ENCODE measurements at places on chromosomes 7 and 10. TPM values are rescaled to one million over a fixed set of nuclear protein-coding genes. Genes with fewer than 3 reads are reported as not detected.

GNAT3 gene
- not detected for total RNA-seq

DNA sequence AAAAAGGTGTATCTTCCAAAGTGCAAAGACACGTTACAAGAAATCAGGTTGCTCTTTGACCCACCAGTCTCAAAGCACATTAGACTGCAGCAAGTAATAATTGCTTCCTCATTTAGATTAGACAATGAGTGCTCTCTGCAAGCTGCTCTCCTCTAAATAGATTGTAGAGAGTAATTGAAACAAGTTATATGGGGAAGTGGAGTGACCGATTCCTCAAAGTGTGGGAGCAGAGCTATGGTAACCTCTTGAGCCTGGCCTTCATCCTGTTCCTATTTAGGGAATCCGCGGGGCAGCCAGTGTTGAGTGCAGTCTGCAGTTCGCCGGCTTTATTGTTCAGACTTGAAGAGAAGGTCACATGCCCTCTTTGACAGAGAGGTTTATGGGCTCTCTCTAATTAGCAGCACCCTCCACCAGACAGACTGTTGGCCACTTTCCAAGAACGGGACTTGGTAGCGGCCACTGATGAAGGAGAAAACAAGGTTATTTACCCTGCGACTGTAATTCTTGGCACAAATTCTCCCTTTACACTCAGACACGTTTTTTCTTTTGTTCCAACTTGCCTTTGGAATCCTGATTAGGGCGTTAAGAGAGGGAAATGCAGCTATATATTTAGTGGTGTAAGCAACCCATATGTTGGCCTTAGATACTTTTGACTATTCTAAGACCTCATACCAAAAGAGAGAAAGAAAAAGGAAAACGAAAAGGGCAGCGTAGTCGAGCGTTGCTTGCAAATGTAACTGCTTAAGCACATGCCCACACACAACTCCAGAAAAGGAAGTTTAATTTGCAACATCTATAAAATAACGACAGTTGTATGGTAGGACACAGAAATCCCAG lies 107.5 kb downstream of the REEP3 start:
- DNase-seq, result peak; percentile 74
- peaks cover 28% of the 10 kb centered on the region for H3K4me1 ChIP-seq
- H3K27me3 ChIP-seq, result no peaks in the 10 kb centered on the region
- no peaks in the 10 kb centered on the region for H3K36me3 ChIP-seq
- H3K4me3 ChIP-seq, result peak overlapping the region; percentile 65

DNA sequence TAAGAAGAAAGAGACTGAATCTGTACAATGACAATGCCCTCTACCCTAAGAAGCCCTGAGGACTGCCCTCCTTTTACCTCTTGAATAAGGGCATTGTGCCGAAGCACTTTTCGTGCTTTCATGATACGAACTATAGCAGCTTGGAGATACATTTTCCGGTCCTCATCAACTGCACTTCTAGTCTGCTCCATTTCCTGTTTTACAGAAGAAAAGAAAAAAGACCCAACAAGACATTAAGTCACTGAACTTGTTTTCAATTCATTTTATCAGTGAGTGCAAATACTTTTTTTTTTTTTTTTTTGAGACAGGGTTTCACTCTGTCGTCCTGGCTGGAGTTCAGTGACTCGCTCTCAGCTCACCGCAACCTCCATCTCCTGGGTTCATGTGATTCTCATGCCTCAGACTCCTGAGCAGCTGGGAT lies 78.4 kb downstream of the CUL2 start:
- no peak overlapping the region for H3K27ac ChIP-seq
- H3K4me3 ChIP-seq, result no peak overlapping the region
- H3K4me1 ChIP-seq, result no peaks in the 10 kb centered on the region
- DNase-seq, result no peak
- peaks cover 50% of the 10 kb centered on the region for H3K36me3 ChIP-seq
- no peaks in the 10 kb centered on the region for H3K27me3 ChIP-seq

- no peak for DNase-seq
- H3K4me1 ChIP-seq, result no peaks in the 10 kb centered on the region
- H3K4me3 ChIP-seq, result no peak overlapping the region
- no peaks in the 10 kb centered on the region for H3K27me3 ChIP-seq
- H3K27ac ChIP-seq, result no peak overlapping the region
- H3K36me3 ChIP-seq, result no peaks in the 10 kb centered on the region
Observed at GRCh38 chr10:66983475-66983818, 57.6 kb downstream of the LRRTM3 start.

- peak overlapping the region; percentile 92 for H3K27ac ChIP-seq
- peaks cover 13% of the 10 kb centered on the region for H3K4me1 ChIP-seq
- H3K27me3 ChIP-seq, result no peaks in the 10 kb centered on the region
- H3K36me3 ChIP-seq, result no peaks in the 10 kb centered on the region
- peak; percentile 99 for DNase-seq
Observed at GRCh38 chr7:66493235-66494205, 135.2 kb upstream of the KCTD7 start.

GRCh38 chr7:74454021-74454924 lies 567 bp downstream of the GTF2IRD1 start:
- no peak overlapping the region for H3K27ac ChIP-seq
- DNase-seq, result no peak
- H3K4me3 ChIP-seq, result peak overlapping the region; percentile 47
- no peaks in the 10 kb centered on the region for H3K36me3 ChIP-seq
- H3K4me1 ChIP-seq, result peaks cover 21% of the 10 kb centered on the region

- H3K36me3 ChIP-seq, result no peaks in the 10 kb centered on the region
- H3K27me3 ChIP-seq, result no peaks in the 10 kb centered on the region
- no peak for DNase-seq
- H3K27ac ChIP-seq, result no peak overlapping the region
- no peak overlapping the region for H3K4me3 ChIP-seq
Observed at GRCh38 chr7:122543166-122543565, 155.8 kb downstream of the RNF133 start.

ZNF316 gene
- total RNA-seq, result 72.6 TPM

- peaks cover 34% of the 10 kb centered on the region for H3K4me1 ChIP-seq
- H3K4me3 ChIP-seq, result peak within 1 kb of the TSS; percentile 89
- peaks cover 35% of the 10 kb centered on the region for H3K27me3 ChIP-seq
- peaks cover 14% of the 10 kb centered on the region for H3K36me3 ChIP-seq
- DNase-seq, result peak; percentile 98
Observed at GRCh38 chr10:102420714-102421506, at the start of gene FBXL15. Gene FBXL15, plus strand, starts transcription at chr10:102420836. Its CDS starts 294 bp downstream, at chr10:102421130.

PRR15 gene
- total RNA-seq, result not detected

DNA sequence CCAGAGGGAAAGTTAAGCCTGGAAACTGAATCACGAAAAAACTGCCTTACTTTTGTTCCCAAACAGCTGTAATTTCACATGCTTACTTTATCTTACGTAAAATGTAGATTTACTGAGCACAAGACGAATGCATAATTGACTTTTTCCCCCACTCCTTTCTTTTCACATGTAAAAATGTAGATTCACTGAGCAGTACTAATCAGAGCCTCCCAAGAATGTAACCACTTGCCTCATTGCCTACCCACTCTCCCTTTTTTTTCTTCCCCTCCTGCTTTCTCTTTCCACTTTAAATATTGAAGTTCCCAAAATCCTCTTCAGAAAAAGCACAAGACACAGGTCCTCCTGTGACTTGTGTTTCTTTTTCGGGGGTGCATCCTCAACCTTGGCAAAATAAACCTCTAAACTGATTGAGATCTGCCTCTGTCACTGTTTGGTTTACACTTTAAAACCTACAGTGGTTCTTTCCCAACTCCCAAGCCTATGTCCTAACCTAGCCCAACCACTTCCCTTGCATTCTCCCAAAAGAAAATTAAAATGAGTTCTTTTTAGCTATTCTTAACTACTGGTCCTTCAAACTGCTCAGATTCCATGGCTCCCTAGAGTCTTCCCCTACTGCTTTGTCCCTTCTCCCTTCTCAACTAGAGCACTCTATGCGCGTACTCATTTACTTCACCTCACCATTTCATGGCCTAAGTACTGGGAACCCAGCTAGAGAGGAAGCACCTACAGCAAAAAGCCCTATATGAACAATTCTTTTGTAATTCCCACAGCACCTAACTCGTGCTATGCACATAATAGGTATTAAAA lies 236.6 kb upstream of the MKLN1 start:
- no peak overlapping the region for H3K4me3 ChIP-seq
- no peak for DNase-seq
- H3K27me3 ChIP-seq, result no peaks in the 10 kb centered on the region
- H3K36me3 ChIP-seq, result peaks cover 5% of the 10 kb centered on the region
- peaks cover 32% of the 10 kb centered on the region for H3K4me1 ChIP-seq

- DNase-seq, result no peak
- no peak overlapping the region for H3K4me3 ChIP-seq
- no peak overlapping the region for H3K27ac ChIP-seq
Observed at GRCh38 chr7:74042746-74043522, 15.0 kb downstream of the ELN start.

GRCh38 chr7:3984456-3984855 lies 683.4 kb downstream of the SDK1 start:
- H3K27ac ChIP-seq, result no peak overlapping the region
- H3K27me3 ChIP-seq, result no peaks in the 10 kb centered on the region
- no peak overlapping the region for H3K4me3 ChIP-seq

GRCh38 chr7:157657741-157658740 lies 321.2 kb downstream of the DNAJB6 start:
- H3K4me1 ChIP-seq, result peaks cover 14% of the 10 kb centered on the region
- no peak overlapping the region for H3K27ac ChIP-seq
- no peaks in the 10 kb centered on the region for H3K36me3 ChIP-seq
- H3K4me3 ChIP-seq, result no peak overlapping the region
- DNase-seq, result no peak

DNA sequence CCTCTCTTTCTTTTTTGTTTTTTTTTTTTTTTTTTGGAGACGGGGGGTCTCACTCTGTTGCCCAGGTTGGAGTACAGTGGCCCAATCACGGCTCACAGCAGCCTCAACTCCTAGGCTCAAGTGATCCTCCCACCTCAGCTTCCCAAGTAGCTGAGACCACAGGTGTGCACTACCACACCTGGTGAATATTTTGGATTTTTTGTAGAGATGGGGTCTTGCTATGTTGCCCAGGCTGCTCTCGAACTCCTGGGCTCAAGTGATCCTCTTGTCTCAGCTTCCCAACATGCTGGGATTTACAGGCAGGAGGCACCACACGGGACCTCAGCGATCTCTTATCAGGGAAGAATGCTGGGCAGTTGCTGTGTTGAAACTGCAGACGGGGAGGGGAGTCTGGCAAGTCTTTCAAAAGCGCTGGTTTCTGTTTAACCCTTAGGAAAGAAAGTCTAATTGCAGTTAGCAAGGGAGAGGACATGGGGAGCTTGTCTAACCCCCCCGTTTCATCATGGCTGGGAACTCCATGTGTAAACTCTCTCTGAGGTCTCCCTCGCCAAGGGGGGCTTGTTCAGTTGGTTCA lies 39.6 kb upstream of the LMTK2 start:
- DNase-seq, result no peak
- no peaks in the 10 kb centered on the region for H3K4me1 ChIP-seq
- no peak overlapping the region for H3K4me3 ChIP-seq
- H3K27me3 ChIP-seq, result no peaks in the 10 kb centered on the region

- no peaks in the 10 kb centered on the region for H3K4me1 ChIP-seq
- H3K4me3 ChIP-seq, result no peak overlapping the region
- no peak overlapping the region for H3K27ac ChIP-seq
- DNase-seq, result no peak
- H3K36me3 ChIP-seq, result no peaks in the 10 kb centered on the region
- H3K27me3 ChIP-seq, result no peaks in the 10 kb centered on the region
Observed at GRCh38 chr10:266974-267425, 131.7 kb downstream of the ZMYND11 start.

OR2A12 gene
- total RNA-seq, result not detected

RHOBTB1 gene
- 1.1 TPM for total RNA-seq

HOXA5 gene
- not detected for total RNA-seq
